ENCODE measurements at places on chromosomes 5 and 9.

GRCh38 chr5:106521701-106522100 lies 1149.0 kb downstream of the EFNA5 start:
- DNase-seq, result no peak

GRCh38 chr9:72041775-72042194 lies 18.6 kb downstream of the C9orf57 start:
- DNase-seq, result peak; percentile 40

DNA sequence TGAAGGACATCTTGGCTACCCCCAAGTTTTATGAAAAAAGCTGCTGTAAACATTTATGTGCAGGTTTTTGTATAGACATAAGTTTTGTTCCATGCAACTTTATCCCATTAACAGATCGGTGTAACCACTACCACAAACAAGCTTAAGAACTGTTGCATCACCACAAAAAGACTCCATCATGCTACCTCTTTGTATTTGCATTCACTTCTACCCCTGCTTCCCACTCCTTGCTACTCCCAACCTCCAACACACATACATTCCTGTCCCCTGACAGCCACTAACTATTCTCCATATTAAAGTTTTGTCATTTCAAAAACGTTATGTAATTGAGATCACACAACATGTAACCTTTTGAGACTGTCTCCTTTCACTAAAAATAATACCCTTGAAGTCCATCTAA lies 57.8 kb upstream of the LHFPL2 start:
- DNase-seq, result no peak

DNA sequence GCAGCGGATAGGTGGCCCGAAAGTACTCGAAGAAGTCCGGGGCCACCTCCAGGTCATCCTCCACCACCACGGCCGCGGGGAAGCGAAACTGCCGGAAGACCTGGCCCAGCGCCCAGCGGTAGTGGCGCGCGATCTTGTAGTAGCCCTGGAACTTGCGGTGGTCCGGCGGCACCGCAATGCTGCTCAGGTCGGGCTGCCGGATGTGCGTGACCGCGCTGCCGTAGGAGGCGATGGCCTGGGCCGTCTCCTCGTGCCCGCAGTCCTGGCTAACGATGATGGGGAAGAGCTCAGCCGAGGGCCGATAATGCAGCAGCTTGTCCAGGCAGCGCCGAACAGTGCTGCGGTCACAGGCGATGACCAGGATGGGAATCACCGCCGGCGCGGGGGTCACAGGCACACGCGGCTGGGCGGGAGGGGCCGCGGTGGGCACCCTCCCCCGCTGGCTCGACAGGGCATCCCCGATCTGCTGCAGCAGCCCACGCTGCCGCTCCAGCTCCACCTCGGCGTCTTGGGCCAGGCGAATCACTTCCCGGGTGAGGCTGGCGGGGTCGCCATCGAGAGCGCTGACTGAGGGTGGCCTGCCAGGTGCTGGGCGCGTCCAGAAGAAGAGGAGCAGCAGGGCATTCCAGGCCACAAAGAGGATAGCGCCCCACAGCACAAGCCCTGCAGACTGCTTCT lies 10.2 kb downstream of the MGAT1 start:
- DNase-seq, result no peak

DNA sequence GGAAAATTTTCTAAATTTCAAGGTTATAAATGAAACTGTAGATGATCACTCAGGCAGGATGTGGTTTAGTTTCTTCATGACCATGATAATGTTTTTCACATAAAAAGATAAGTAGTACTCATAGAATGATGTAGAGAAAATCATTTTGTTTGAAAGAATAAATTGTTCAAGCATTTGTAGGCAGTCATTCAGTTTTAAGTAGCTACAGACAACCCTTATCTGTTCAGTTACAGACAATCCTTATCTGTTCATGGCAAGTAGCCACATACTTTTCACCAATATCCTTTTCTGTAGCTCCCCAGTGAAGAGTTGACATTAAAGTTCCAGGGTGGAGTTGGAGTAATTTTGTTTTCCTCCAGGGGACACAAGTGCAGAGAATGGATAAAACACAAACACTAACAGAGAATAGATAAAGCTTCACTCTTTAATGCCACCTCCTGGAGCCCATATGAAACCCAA lies 278.1 kb upstream of the TNC start:
- no peak for DNase-seq

- peak; percentile 88 for DNase-seq
These were observed 34.6 kb downstream of the SPARC start for GRCh38 chr5:151651997-151652645.

DNA sequence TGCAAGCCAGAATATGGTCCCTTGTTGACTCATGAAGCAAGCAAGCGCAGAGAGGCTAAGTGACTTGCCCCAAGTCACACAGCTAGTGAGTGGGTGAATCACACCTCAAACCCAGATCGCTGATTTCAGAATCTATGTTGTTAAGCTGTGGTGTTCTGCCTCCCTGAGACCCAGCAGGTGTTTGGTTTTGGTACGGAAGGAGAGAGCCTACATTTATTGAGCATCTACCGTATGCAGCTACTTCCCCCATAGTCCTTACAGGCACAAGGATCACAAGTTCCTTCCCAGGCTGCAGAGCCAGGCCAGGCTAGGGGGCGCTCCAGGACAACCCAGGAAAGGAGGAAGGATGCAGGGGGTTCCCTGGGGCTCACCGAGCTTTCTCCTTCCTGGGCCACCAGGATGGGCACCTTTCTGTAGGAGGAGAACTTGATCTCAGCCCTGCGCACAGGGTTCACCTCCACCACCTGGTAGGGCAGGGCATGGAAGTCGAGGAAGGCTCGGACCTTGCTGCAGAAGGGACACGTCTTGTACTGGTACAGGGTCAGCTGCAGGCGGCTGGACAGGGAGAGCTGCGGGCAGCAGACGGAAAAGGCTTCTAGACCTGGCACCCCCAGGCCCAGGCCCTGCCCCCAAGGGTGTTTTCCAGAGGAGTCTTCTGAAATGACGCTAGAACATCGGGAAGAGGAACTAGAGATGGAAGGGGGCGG lies 2.5 kb downstream of the PTGES2 start:
- DNase-seq, result peak; percentile 65

DNA sequence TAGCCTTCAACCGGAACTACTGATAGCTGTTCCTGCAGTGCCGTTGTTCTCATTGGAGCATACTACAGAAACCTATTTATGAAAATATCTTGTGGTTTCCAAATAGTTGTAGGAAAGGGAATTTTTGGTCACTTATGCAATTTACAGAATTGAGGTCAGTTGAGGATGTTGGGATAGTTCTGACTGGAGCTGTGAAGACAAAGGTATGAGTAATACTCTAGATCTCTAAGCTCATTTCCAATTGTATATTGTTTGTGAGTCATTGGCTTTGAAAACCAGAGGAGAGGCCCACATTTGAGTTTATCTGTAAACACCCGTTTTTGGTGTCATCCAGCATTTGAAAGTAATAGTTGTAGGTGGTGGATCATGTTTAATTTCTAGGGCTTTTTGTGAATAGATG lies 561.3 kb upstream of the WWC1 start:
- DNase-seq, result no peak
